Tibial nerve (tissue), 4 donors: ENCODE measurements at places on chromosomes 2 and 18. TPM values are rescaled to one million over a fixed set of nuclear protein-coding genes. Genes with fewer than 3 reads are reported as not detected.

DNA sequence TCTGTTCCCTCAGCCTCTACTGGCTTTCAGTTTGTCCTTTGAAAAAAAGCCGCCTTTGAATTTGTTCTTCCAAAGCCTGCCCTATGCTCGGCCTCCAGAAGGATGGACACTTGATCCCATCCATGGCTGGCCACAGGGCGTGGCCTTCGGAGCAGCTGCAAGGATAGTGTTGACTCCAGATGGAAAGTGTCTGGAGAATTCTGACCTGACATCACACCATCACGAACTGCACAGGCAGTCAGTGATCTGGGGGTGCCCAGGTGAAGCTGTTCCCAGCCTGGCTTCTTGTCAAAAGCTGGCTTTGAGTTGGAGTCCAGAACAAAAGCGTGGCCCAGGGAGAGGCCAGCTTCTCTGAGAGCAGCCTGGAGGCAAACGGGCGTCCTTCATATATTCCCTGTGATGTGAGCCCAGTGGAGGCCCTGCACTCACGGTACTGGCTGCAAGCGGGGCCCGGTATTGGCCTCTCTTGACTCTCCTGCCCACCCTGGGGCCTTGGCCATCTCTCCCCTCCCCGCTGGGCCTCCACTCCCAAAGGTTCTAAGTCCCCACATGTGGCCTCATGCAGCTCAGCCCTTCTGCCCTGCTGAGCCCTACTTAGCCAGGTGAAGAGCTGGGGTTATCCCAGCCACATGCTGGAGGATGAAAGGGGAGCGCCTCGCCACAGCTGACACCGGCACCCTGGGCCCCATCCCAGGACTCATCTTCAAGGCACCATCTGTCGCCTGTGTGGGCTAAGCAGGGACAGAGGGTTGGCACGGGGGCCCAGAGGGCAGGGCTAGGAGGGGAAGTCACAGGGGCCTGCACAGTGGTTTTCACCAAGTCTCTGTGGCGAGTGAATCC lies 20.4 kb upstream of the ATOH8 start:
- H3K4me3 ChIP-seq: no peak overlapping the region
- no peaks in the 10 kb centered on the region for H3K27me3 ChIP-seq
- DNase-seq: peak; percentile 74
- H3K36me3 ChIP-seq: no peaks in the 10 kb centered on the region
- H3K27ac ChIP-seq: no peak overlapping the region

LHCGR gene
- 5.7 TPM for total RNA-seq

- no peak for DNase-seq
- peaks cover 28% of the 10 kb centered on the region for H3K27me3 ChIP-seq
- no peaks in the 10 kb centered on the region for H3K36me3 ChIP-seq
- H3K4me1 ChIP-seq: no peaks in the 10 kb centered on the region
- H3K4me3 ChIP-seq: no peak overlapping the region
These were observed 2.1 kb downstream of the FBLN7 start for GRCh38 chr2:112140205-112140802.

RNU2-63P gene
- not detected for total RNA-seq

- no peak overlapping the region for H3K27ac ChIP-seq
- H3K4me1 ChIP-seq: no peaks in the 10 kb centered on the region
- H3K36me3 ChIP-seq: no peaks in the 10 kb centered on the region
- H3K4me3 ChIP-seq: no peak overlapping the region
- DNase-seq: no peak
These were observed 400.5 kb upstream of the TCF4 start for GRCh38 chr18:55988537-55988936.

GRCh38 chr2:235570966-235571692 lies 77.3 kb downstream of the AGAP1 start:
- H3K27me3 ChIP-seq: no peaks in the 10 kb centered on the region
- peaks cover 11% of the 10 kb centered on the region for H3K36me3 ChIP-seq
- peak overlapping the region; percentile 72 for H3K27ac ChIP-seq
- no peak overlapping the region for H3K4me3 ChIP-seq
- H3K4me1 ChIP-seq: no peaks in the 10 kb centered on the region
- no peak for DNase-seq
